Cortex of kidney (tissue), 1 donor: ENCODE measurements at places on chromosomes 2 and 18.

- no peak for DNase-seq
Measured at GRCh38 chr2:159555651-159556392, 60.5 kb downstream of the BAZ2B start.

GRCh38 chr2:227906991-227907390 lies 35.6 kb downstream of the DAW1 start:
- DNase-seq, result no peak

DNA sequence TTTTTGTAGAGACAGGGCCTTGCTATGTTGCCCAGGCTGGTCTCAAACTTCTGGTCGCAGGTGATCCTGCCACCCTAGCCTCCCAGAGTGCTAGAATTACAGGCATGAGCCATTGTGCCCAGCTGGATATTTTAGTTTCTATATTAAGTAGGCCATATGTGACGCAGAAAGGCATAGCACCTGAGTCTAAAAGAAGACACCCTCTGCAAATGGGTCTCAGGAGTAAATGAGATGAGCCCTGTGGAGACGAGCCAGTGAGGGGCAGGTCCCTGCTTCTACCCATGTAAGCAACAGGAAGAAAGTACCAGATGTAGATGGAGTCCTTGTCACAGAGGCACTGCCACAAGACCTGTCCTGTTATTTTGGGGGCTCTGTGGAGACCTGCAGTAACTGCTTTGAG lies 322.4 kb downstream of the PTPRM start:
- no peak for DNase-seq

GRCh38 chr2:19799881-19800780 lies 101.7 kb downstream of the TTC32 start:
- DNase-seq, result no peak

GRCh38 chr2:174217869-174218268 lies 30.5 kb downstream of the OLA1 start:
- no peak for DNase-seq

- DNase-seq, result no peak
Measured at GRCh38 chr2:61262699-61263098, 100.7 kb downstream of the C2orf74 start.

DNA sequence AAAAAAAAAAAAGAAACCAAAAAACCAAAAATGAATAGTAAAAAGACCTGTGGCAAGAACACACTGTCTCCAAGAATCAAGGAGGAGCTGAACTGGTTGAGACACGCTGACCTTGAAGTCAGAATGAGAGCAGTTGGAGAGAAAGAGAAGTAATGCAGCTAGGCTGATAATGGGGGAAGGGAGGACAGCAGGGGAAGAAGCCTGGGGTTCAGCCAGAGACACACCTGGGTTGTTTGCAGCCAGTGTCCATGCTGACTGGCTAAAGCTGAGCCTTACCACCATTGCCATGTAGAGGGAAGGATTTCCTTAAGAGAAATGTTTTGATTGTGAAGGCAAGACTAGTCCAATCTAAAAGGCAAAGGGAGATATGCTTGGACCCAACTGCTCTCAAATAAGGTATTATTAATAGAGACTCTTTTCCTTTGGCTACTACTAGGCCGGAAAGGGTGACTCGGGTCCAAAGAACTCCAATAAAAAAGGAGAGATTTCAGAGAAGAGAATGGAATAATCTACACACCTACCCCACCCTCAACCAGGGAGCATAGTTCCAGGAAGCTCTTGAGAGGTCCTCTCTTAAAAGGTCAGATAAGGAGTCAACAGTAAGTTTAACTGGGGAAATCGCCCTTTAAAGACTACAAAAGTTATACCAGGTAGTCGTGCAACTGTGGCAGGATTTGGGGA lies 25.2 kb upstream of the REL start:
- DNase-seq, result no peak

DNA sequence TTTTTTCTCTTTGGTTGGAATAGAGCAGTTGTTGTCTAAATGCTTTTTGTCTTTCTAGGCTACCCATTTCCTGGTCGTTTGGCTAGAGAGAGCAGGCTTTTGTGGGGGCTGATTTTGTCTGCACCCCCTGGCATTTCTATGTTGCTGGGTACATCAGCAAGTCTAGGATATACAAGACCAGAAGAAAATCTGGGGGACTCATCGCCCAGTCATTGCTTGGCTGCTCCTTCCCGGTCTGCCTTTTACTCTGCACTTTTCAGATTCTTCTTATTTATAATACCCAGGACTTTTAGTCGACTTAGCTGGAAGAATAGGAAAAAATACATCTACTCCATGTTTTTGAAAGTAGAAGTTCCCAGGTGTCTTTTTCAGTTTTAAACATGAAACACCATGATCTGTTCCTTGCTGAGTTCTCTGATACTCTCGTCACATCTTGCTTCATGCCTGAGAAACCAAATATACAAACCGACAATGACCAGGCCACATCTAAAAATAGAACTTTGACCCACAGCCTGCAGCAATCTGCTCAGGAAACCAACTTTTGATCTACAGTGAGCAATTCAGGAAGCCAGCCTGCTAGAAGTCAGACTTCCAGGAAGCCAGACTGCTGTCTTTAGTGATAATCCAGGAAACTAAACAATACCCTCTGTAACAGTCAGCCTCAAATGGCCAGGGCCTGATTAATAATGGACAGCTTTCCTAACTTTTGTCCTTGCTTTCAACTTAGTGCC lies 163.8 kb upstream of the MEX3C start:
- DNase-seq, result no peak

DNA sequence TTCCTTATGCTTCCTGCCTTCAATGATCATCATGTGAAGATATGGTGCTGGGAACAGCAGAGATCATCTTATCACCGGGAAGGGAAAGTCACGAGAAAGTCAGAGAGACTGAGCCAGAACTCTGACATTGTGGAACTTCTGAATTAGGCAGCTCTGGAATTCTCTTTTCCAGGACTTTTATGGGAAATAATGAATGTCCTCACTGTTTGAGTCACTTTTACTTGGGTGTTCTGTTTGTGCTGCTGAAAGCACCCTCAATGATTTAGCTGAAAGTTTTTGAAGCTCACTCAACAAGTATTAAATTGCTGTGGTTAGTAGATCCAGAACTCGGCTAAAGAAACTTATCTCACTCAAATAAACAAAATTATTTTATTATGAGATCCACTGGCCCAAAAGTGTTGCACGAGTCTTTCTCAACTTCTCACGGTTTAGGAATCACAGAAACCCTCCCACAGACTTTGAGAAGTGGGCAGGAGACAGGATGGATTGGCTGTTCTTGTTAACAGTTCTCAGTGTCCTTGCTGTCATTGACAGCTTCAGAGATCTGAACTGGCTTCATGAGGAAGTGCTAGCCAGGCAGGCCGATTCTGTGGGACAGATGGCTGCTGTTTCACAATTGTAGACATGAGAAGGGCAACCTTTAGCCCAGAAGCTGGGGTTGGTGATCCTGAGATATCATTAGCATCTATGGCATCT lies 26.4 kb upstream of the ATRAID start:
- no peak for DNase-seq

GRCh38 chr18:80191907-80192652 lies 55.2 kb downstream of the PARD6G start:
- no peak for DNase-seq

- DNase-seq, result no peak
Measured at GRCh38 chr18:22503803-22504202, 86.1 kb upstream of the CTAGE1 start.

DNA sequence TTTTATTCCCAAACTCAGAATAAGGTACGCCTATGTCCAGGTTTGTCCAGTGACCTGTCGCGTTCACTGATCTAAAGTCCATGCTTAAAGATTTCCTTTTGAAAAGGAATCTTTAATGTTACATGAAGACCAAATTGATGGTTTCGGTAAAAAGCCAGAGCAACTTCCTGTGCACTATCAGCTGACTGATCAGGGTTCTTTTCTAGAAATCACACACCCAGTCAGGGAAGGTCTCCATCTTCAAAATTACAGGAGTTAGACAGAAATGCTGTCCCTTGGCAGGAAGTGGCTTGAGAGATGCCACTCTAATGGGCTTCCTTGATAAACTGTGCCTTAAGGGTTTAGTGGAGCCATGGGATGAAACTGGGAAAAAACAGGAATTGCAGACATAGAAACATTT lies 14.7 kb upstream of the ARHGAP25 start:
- no peak for DNase-seq

- no peak for DNase-seq
Measured at GRCh38 chr2:239390546-239391285, 10.1 kb downstream of the HDAC4 start.

DNA sequence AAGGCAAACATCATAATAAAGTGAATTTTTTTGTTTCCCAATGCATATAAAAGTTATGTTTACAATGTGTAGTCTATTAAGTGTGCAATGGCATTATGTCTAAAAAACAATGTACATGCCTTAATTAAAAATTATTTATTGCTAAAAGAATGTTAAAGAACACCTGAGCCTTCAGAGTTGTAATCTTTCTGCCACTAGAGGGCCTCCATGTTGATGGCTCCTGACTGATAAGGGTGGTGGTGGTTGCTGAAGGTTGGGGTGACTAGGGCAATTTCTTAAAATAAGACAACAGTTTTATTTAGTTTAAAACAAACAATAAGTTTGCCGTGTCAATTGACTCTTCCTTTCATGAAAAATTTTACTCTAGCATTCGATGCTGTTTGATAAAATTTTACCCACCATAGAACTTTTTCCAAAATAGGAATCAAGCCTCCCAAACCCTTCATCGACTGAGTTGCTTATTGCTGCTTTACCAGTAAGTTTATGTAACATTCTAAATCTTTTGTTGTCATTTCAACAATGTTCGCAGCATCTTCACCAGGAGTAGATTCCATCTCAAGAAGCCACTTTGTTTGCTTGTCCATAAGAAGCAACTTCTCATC lies 32.3 kb downstream of the MAP3K2 start:
- DNase-seq, result no peak

- DNase-seq, result no peak
Measured at GRCh38 chr2:73018188-73018825, 53.2 kb downstream of the SFXN5 start.

DNA sequence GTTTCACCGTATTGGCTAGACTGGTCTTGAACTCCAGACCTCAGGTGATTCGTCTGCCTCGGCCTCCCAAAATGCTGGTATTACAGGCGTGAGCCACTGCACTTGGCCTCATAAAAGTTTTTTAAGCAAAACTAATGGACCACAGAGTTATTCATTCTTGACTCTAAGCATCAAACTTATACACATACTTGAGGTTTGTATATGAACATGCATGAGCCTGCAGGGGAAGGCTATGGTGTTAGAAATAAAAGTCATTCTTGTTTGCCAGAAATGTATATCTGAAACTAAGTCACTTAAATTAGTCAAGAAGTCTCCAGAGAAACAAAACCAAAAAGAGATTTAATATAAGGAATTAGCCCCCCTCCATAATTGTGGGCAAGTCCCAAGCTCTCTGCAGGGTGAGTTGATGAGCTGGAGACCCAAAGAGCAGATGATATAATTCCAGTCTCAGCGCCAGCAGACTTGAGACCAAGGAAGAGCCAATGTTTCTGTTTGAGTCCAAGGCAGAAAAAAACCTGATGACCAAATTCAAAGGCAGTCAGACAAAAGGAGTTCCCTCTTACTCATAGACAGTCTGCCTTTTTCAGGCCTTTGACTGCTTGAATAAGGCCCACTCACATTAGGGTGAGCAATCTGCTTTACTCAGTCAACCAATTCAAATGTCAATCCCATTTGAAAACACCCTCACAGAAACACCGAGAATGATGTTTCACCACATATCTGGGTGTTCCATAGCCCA lies 69.0 kb upstream of the DSG1 start:
- DNase-seq, result no peak

DNA sequence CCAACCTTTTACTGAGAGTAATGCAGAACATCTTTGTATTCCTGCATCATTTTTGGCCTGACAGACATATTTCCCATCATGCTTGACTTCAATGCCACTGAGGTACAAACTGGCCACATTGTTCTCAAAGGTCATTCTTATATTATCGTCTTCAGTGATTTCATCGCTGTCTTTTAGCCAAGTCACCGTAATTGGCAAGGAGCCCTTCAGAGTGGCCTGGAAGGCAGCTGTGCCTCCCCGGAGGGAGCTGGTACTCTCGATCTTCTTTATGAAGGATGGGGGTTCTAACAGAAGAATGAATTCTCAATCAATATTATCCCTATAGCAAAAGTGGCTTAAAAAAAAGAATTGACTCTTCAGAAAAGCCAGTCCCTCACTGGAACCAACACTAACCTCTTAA lies 75.9 kb downstream of the TTN start:
- DNase-seq, result no peak

GRCh38 chr2:80255918-80256781 lies 48.4 kb downstream of the LRRTM1 start:
- no peak for DNase-seq

- DNase-seq, result no peak
Measured at GRCh38 chr2:231200805-231201474, 2.5 kb downstream of the ARMC9 start.
